Uterus (tissue), 4 donors: ENCODE measurements at places on chromosomes 7 and 10. TPM values are rescaled to one million over a fixed set of nuclear protein-coding genes. Genes with fewer than 3 reads are reported as not detected.

DNA sequence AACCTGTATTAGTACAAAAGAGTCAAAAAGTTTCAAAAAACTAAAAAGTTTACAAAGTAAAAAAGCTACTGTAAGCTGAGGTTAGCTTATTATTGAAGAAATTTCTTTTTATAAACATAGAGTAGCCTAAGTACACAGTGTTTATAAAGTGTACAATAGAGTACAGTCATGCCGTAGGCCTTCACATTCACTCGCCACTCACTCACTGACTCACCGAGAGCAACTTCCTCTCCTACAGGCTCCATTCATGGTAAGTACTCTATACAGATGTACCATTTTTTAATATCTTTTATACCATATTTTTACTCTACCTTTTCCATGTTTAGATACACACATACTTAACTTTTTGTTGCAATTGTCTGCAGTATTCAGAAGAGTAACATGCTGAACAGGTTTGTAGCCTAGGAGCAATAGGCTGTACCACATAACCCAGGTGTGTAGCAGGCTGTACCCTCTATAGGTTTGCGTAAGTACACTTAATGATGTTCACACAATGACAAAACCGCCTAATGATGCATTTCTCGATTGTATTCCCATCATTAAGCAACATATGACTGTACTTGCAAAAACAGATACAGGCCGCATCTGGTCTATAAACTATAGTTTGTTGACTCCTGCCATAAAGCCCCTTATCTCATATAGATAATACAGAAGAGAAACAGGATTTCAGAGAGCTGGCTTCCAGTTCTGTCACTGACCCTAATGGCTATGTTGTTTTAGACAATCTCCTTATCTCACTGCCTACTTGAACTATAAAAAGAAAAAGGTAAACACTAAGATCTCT is 438.8 kb downstream of the HTR7 start:
- H3K27ac ChIP-seq = no peak overlapping the region
- no peaks in the 10 kb centered on the region for H3K27me3 ChIP-seq
- DNase-seq = no peak
- no peak overlapping the region for H3K4me3 ChIP-seq
- no peaks in the 10 kb centered on the region for H3K36me3 ChIP-seq
- H3K4me1 ChIP-seq = no peaks in the 10 kb centered on the region

DNA sequence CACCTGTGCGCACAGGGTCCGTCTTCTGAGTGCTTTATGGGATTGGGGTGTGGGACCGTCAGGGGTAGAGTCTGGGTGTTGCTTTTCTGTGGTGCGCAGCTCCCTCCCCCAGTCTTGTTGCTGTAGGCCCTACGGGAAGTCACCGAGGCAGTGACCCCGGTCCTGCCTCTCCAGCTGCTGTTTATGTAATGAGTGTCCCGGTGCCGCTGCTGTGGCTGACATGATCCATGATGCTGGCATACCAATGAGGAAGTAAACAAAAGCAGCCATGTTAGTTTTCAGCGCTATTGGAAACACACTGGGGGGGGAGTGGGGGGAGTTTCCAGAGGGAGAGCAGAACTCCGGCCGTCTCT is 1.1 kb downstream of the TRIM8 start:
- H3K4me1 ChIP-seq = peaks cover 30% of the 10 kb centered on the region
- DNase-seq = no peak
- H3K4me3 ChIP-seq = peak overlapping the region; percentile 54
- H3K27me3 ChIP-seq = no peaks in the 10 kb centered on the region

DNA sequence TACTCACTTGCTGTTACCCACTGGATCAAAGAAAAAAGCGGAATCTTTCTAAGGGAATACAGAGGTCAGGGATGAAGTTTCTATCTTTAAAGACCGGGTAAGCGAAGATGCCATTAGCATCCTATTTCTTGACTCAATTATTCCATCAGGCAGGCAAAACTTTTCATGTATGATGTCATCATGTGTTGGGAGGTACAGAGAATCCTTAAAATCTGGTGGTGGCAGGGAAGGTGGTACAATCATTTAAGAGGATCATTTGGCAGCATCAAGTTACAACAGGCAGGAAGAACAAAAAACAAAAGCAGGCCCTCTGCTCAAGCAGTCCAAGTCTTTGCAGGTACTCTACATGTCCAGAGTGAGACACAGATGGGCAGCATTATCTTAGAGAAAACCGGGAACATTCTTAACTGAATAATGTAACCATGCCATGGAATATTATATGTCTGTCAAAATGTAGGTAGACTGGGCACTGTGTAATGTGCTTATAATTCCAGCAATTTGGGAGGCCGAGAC is 3.8 kb downstream of the URGCP start:
- H3K27ac ChIP-seq = no peak overlapping the region
- H3K36me3 ChIP-seq = no peaks in the 10 kb centered on the region
- no peaks in the 10 kb centered on the region for H3K27me3 ChIP-seq

DNA sequence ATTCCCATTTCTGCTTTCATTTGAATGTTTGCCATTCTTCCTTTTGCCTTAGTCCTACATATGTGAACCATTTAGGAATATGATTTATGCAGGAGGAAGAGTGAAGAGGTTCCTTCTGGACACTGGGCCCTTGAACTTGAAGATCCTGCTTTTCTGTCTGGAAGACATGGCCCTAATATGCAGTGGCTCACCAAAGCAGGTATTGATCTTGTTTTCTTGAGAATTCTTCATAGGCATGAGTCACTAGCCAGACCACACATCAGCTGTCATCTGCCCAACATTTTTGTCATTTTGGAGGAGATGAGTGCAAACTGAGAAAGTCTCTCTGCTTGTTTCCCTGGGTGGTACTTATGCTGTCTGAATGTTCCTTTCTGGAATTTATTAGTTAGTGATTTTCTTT is 382.6 kb downstream of the LRMDA start:
- no peak overlapping the region for H3K4me3 ChIP-seq
- no peaks in the 10 kb centered on the region for H3K27me3 ChIP-seq
- H3K27ac ChIP-seq = no peak overlapping the region
- H3K4me1 ChIP-seq = no peaks in the 10 kb centered on the region
- no peak for DNase-seq

DNA sequence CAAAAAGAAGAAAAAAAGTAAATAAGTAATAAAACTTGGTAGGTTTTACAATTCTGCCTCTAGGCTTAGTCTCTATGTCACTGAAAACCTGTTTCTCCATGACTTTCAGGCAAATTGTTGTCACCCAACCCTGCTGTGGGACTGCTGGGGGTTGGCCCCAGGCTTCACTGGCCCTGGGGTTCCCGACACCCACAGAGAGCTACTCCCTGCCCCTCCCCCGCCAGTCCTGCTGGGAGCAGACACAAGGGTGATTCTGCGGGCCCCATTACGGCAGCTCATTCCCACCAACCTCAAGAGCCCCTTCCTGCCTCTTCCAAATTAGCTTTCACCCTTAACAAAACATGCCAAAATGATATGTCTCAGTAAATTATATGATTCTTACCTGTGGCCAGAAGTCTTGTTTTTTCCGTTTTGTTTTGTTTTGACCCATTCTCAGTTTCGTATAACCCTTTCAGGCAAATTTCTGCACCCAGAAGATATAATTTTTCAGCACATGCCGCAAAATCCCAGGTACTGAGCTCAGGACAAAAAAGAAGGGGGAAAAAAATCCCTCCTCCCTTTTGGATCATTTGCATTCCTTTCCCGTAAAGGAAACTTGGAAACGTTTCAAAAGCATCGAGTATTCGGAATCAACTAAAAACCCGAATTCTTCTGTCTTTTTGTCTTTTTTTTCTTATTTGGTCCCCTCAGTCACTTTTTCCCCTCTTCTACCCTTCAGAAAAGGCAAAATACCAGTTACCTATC is 27.8 kb downstream of the CHST15 start:
- no peaks in the 10 kb centered on the region for H3K27me3 ChIP-seq
- H3K27ac ChIP-seq = no peak overlapping the region
- H3K4me3 ChIP-seq = no peak overlapping the region

- no peak overlapping the region for H3K27ac ChIP-seq
- H3K27me3 ChIP-seq = no peaks in the 10 kb centered on the region
- no peaks in the 10 kb centered on the region for H3K36me3 ChIP-seq
- H3K4me1 ChIP-seq = no peaks in the 10 kb centered on the region
Measured at GRCh38 chr7:81811956-81812865, 42.4 kb upstream of the HGF start.

- H3K4me1 ChIP-seq = no peaks in the 10 kb centered on the region
- no peaks in the 10 kb centered on the region for H3K27me3 ChIP-seq
- no peak for DNase-seq
- H3K36me3 ChIP-seq = no peaks in the 10 kb centered on the region
- H3K4me3 ChIP-seq = no peak overlapping the region
- H3K27ac ChIP-seq = no peak overlapping the region
Measured at GRCh38 chr10:26627324-26627723, 70.2 kb upstream of the PDSS1 start.

GRCh38 chr10:11757821-11758463 is 15.8 kb downstream of the ECHDC3 start:
- H3K27ac ChIP-seq = peak overlapping the region; percentile 71
- no peaks in the 10 kb centered on the region for H3K27me3 ChIP-seq
- peaks cover 7% of the 10 kb centered on the region for H3K4me1 ChIP-seq
- no peaks in the 10 kb centered on the region for H3K36me3 ChIP-seq

DNA sequence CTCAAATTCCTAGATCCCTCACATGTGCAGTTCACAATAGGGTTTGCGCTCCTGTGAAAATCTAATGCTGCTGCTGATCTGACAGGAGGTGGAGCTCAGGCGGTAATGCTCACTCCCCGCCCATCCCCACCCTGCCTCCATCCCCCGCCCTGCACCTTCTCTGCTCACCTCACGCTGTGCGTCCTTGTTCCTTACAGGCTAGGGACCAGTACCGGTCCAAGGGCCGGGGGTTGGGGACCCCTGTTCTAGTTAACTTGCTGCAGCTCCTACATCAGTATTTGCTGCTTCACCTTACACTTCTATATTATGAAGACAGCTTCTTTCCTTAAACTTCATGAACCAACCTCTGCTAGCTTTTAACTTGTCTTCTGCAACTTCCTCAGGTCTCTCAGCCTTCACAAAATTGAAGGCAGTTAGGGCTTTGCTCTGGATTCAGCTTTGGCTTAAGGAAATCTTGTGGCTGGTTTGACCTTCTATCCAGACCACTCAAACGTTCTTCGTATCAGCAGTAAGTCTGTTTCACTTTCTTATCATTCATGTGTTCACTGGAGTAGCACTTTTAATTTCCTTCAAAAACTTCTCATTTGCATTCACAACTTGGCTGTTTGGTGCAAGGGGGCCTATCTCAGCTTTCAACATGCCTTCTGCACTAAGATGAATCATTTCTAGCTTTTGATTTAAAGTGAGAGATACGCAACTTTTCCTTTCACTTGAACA is 1.7 kb upstream of the TNKS2 start:
- H3K4me3 ChIP-seq = peak overlapping the region; percentile 46
- H3K36me3 ChIP-seq = no peaks in the 10 kb centered on the region
- no peaks in the 10 kb centered on the region for H3K27me3 ChIP-seq
- peak overlapping the region; percentile 97 for H3K27ac ChIP-seq

- DNase-seq = no peak
- H3K36me3 ChIP-seq = no peaks in the 10 kb centered on the region
- no peaks in the 10 kb centered on the region for H3K4me1 ChIP-seq
- no peak overlapping the region for H3K4me3 ChIP-seq
- H3K27ac ChIP-seq = no peak overlapping the region
Measured at GRCh38 chr7:75688200-75689136, 50.3 kb downstream of the HIP1 start.

The PNLIP gene
- total RNA-seq = not detected
